GOT3 (cell line): ENCODE measurements at places on chromosomes 1 and 21.

GRCh38 chr1:48499211-48499735, 27.3 kb upstream of the SPATA6 start:
- no peak for DNase-seq

DNA sequence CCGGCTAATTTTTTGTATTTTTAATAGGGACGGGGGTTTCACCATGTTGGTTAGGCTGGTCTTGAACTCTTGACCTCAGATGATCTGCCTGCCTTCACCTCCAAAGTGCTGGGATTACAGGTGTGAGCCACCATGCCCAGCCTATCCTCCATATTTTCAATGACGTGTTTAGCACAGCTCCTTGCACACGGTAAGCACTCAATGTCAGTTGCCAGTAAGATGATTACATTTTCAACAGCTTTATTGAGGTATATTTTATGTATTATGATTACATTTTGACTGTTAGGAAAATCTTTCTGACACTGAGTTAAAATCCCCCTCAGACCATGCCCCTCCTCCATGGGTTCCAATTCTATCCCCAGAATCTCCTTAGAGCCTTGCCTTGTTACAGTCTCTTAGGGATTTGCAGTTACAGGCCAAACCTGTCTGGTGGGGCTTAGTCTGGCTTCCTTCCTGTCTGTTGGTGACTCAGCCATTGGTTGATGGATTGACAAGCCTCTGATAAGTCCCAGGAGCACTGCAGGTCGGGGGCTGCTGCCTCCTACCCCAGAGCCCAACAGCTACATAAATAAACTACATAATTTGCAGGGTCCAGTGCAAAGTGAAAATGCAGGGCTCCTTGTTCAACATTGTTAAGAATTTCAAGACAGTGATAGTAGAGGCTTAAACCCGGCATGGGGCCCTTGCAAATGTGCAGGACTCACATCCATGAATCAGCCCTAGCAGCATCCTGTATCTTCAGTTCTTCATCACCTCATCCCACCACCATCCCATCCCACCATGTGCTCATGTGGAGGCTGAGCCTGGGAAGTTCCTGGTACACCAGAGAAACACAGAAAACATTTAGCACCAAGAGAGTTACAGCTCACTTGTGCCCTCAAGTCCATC, 23.4 kb downstream of the COA7 start:
- DNase-seq, result no peak

GRCh38 chr1:224784265-224785039, 145.0 kb upstream of the DNAH14 start:
- DNase-seq, result no peak

GRCh38 chr21:24278711-24279110, 1328.6 kb downstream of the MRPL39 start:
- DNase-seq, result no peak

DNA sequence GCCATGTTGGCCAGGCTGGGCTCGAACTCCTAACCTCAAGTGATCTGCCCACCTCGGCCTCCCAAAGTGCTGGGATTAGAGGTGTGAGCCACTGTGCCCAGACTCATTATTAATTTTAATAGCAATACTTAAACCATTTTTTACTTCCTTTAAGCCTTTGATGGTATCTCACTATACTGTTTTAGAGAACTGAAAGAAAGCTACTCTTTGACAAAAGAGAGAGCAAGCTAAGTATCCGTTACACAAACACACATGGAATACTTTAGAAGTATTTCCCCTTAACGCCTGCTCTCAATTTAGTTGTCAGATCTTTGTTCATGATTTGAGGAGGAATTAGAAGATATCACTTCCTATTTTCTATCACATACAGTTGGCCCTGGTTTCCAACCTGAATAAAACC, 189.4 kb downstream of the COP1 start:
- no peak for DNase-seq

DNA sequence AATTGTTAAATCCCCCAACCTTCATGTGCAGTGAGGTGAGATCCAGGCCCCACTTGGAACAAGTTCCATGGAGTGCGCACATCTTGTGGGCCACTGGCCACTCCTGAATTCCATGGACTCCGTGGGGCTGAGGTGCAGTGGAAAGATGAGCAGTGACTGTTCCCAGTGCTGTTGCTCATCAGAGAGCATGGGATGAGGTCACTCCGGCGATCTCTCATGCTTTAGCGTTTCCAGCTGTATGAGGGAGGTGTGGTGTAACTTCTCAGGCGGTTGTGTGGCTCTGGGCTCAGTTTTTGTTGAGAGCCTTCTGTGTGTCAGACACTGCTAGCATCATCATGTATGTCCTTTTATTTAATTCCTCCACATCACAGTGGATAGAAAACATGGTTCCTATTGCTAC, 96.2 kb downstream of the GALNT2 start:
- DNase-seq, result no peak

GRCh38 chr1:189774721-189775287, 702.9 kb downstream of the BRINP3 start:
- no peak for DNase-seq

DNA sequence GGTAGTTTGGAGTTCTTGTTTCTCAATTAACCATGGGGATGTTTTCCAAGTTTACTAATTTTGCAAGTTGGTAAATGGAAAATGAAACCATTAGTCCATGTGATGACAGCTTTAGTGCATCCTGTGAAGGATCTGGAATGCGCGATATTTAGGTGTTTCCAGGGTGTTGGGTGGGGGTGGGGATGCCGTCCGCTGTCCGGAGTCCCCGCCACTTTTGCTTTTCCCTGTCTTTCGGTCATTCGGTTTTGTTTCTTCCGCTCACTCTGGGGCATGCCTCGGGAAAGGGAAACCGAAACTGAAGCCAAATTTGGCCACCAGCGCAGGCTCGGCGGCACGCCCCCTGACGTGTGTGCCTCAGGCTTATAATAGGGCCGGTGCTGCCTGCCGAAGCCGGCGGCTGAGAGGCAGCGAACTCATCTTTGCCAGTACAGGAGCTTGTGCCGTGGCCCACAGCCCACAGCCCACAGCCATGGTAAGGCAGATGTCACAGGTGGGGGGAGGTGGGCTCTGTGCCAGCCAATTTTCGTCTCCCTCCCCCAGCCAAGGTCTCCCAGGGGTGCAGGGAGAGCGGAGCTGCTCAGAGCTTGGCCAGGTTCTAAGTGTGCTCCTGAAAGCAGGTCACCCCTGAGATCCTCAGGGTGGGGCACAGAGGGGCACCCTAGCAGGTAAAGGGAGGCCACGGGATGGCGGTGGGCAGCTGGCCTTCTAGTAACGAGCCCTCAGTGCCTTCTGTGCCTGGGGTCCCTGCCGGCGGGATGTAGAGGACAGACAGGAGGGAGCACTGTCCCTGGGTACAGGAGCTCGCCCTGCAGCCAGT, at the start of gene ISG15:
Gene ISG15, plus strand, starts transcription at position 393 of the 817 bp plus-strand sequence. Its CDS starts 77 bp downstream, at position 470.
- DNase-seq, result peak; percentile 67

DNA sequence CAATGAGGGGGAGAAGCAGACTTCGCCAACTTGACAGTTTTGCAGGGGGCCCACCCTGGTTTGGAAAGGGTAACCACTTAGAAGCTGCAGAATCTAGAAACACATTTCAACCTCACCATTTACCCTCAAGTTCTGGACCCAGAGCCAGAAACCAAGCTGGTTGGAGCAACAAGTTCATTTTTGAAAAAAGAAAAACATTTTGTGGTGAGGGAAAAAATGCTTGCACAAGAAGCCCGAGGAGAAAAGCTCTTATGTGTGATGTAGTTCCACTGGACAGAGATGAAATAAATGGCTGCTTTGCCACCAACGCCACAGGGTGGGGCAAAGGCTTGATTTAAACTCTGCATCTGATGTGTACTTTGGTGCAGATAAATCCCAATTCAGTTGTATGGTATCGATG, 10.6 kb upstream of the NGF start:
- no peak for DNase-seq

DNA sequence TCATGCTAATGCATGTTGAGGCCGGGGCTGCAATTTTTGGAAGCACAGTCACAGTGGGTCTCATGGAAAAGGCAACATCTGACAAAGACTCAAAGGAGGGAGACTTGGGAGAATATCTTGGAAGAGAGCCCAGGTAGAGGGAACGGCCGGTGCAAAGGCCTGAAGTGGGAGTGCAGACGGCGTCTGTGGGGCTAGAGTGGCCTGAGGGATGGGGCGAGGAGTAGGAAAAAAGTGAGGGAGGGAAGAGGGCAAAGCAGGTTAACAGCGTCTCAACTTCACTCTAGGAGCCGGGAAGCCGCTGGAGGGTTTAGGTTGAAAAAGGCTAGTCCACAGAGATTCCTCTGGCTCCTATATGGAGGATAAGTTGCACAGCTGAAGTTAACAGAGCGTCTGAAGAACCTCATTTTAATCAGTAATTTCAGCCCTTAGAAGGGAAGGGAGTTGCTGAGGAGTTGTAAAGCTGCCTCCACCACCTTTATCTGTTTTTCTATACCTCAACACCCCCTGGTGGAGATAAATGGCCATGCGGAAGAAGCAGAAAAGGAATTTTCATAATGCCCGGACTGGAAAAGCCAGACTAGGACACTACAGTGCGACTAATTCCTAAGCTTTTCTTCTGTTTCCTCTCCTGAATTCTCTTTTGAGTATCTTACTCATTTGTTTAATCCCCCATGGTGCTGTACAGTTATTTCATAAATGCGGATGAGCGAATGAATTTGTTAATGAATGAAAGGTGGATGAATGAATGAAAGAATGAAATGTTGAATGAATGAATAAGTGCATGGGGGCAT, 78.7 kb upstream of the ZNF281 start:
- DNase-seq, result peak; percentile 19

DNA sequence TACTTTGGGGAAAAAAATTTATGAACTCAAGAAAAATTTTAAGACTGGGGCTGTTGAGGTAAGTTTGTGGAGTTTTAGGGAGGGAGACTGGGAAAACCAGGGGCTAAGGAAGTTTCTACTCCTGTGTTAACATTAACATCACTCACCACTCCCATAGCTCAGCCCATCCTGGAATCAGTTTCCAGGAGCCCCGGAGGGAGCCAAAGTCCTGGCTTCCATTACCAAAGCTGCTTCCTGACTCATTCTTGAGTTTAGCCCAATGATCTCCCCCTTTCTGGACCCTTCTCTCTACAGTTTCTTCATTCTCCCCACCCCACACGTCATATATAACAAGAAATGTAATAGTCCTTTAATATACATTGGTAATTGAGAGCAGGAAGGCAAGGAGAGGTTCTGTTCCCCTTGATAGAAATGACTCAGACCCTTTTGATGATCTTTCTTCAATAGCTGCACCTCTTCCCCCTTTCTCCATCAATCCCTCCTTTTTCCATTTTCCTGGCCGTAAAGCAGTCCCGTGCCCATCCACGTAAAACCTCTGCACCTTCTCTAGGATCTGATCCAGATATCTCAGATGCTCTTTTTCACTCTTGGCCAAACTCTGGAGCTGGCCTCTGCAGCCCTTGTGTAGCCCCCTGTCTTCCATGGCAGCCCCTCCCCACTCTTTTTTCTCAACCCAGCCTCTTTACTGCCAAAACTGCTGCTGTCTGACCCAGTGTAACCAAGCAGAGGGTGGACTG, 4.6 kb upstream of the PIAS3 start:
- no peak for DNase-seq

DNA sequence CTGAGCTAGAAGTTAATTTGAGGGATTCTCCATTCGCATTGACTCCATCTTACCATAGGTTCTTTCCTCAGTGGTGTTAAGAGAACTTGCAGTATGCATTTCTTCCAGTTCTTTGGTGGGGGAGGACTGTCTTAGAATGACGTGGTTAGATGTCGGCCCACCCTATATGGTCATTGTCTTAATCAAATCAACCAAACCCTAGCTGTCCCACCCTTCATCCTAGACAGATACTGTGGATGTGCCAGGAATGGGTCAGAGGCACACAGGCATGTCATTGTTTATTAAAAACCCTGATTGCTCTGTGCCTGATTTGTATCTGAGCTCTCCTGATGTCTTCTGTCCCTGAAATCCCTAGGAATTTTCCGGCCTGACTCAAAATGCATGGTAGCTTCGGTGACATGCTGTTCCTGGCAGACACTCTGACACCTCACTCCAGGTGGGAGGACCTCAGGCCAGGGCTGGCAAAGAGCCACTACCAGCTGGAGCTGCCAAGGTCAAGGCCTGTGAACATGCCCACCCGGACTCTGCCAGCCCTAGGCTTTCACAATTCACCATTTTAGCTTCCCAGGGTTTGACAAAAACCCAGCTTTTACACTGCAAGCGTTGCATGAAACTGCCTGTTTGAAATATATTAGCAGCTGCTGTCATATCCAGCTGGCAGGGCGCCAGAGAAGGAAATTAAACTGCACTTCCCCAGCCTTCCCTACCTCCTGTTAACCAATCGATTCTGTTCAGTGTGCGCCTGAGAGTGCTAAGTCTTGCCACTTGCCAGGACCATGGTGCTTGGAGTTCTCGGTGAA, 134.0 kb downstream of the FAM78B start:
- DNase-seq, result no peak

DNA sequence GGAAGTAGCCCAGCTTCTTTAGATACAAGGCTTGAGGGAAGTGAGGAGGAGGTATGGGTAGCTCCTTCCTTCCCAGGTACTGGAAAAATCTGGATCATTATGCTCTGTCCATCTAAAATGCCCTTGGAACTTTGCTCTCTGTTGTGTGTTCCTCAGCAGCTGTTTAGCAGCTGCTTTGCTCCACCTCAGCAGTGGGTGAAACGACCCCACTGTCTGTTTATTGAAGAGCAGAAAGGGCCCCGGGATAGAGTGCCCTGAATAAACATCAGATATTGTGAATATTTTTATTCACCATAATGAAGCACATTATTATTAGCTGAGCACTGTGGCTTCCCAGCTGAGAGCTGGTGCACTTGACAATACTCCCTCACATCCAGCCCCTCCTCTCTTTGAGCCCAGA, 237.9 kb downstream of the PBX1 start:
- DNase-seq, result no peak

DNA sequence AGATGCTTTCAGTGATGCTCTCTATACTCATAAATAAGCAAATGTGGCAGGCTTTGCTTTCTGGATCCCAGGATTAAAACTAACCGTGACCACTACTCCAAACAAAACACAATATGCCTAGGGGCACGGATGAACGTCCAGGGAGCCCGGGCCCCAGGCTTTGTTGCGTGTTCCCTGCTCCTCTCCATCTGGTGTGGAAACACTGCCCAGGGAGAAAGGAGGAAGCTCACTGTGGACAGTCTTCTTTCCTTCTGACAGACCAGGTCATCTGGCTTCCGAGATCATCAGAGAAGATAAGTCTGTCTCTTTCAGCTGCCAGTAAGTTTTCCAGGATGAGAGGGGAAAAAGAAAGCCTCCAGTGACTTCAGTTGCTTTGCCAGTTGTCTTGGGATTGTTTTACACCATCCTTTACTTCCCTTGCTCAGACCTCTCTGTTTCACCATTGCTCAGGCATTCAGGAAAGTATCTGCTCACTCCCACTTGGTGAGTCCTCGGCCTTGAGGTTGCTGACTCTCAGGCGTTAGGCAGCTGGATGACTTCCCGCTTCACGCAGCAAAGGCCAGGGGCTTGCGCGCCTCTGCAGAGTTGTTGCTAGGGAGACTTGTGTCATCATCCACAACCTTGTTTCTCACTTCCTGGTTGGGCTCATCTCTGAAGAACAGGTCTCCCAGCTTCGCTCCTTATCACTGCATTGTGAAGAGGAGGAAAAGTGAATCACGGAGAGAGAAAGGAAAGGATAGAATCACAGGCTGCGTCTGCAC, 20.6 kb upstream of the PGD start:
- DNase-seq, result peak; percentile 57
